Lung microvascular endothelial cell (primary cell): ENCODE measurements at places on chromosomes 4 and X. TPM values are rescaled to one million over a fixed set of nuclear protein-coding genes. Genes with fewer than 3 reads are reported as not detected.

The NPY5R gene
- not detected in 2 replicates for total RNA-seq

The MAGEC1 gene
- total RNA-seq = not detected in 2 replicates

The LRIT3 gene
- total RNA-seq = under 0.01 TPM in 1 of 2 replicates, not detected in the other

The WNK3 gene
- 0.22 and 0.60 TPM in 2 replicates for total RNA-seq

The NEUROG2 gene
- total RNA-seq = not detected in 2 replicates

The ITGB1BP2 gene
- total RNA-seq = 0.22 and 0.40 TPM in 2 replicates

The NDST3 gene
- 2.2 TPM in 1 of 2 replicates, not detected in the other for total RNA-seq

The TMEM271 gene
- not detected in 2 replicates for total RNA-seq

The MAGEA2 gene
- not detected in 2 replicates for total RNA-seq
